ENCODE measurements at places on chromosomes 3 and 15. TPM values are rescaled to one million over a fixed set of nuclear protein-coding genes. Genes with fewer than 3 reads are reported as not detected.

The DGKG gene
- total RNA-seq, result 7.3 TPM

The GOLGA6D gene
- not detected for total RNA-seq

The CIDEC gene
- 76.8 TPM for total RNA-seq

The MUC4 gene
- 0.03 TPM for total RNA-seq

The CNTN3 gene
- not detected for total RNA-seq

All from A549 treated with AZD2906 at 1 μM for 4 hours (cell line).